ENCODE measurements at places on chromosomes 2 and 18. TPM values are rescaled to one million over a fixed set of nuclear protein-coding genes. Genes with fewer than 3 reads are reported as not detected.

ZSWIM2 gene
- 0.62 TPM for total RNA-seq

AGAP1 gene
- 11.8 TPM for total RNA-seq

DLX2 gene
- not detected for total RNA-seq

DOK6 gene
- total RNA-seq, result 1.2 TPM

KCNS3 gene
- 9.6 TPM for total RNA-seq

TMEM198 gene
- total RNA-seq, result 0.77 TPM

EMILIN1 gene
- 328 TPM for total RNA-seq

GALNT3 gene
- 0.87 TPM for total RNA-seq

NT5DC4 gene
- total RNA-seq, result 0.11 TPM

LYPD6B gene
- total RNA-seq, result not detected

FOXD4L1 gene
- total RNA-seq, result 0.12 TPM

CMPK2 gene
- 15.4 TPM for total RNA-seq

GRP gene
- total RNA-seq, result not detected

DTYMK gene
- total RNA-seq, result 83.3 TPM

Measured in uterine smooth muscle cell (primary cell).